ENCODE measurements at places on chromosomes 4 and X.
A peak's percentile ranks its signal among the peaks of the same experiment; 100 is the strongest.

GRCh38 chrX:8879750-8880149 is 78.6 kb upstream of the FAM9A start:
- DNase-seq, result no peak

GRCh38 chr4:24730256-24731001 is 64.9 kb upstream of the SOD3 start:
- peak; percentile 25 for DNase-seq

- DNase-seq, result no peak
These were observed 49.6 kb downstream of the JADE1 start for GRCh38 chr4:128858879-128859671.

GRCh38 chr4:17280261-17281018 is 231.4 kb downstream of the QDPR start:
- no peak for DNase-seq

- DNase-seq, result peak; percentile 18
These were observed 63.9 kb downstream of the TRAPPC11 start for GRCh38 chr4:183722731-183723560.

DNA sequence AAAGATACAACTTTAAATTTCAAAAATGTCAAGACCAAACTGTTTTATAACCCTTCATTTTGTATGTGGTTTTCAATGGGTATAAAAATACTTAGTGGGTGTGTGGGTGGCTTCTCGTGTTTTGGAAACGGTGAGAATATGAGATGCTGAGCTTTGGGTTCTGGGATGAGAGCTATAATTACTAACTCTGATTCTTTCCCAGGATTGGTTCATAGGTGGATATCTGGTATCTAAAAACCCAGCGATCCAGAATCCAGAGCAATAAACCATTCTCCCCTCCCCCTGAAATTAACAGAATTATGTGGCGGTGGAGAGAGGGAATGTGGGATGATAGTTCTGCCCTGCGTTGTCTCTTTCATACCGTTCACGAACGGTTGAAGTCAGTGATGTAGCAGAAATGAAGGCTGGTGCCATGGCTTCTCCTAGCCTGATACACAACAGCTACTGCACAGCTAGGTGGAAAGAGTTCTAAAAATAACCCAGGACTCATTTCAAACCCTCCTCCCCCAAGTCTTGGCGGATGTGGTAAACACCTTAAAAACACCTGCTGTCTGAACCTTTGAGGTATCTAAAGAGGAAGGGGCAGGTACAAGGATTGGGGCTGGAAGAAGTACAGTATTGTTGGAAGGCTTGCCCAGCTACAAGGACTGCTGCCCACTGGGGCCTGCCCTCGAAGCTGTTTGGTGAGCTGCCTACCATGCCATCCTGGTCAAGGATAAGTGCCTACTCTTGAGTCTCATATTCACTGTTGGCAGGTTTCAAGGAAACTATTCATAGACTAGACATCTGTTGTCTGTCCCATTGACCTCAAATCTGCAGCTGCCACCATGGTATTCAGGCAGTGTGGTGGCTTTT is 44.5 kb downstream of the SEPTIN11 start:
- no peak for DNase-seq

GRCh38 chr4:102761296-102761701 is 531 bp upstream of the MANBA start:
- no peak for DNase-seq

GRCh38 chrX:53357799-53358530 is 64.5 kb downstream of the SMC1A start:
- peak; percentile 7 for DNase-seq

DNA sequence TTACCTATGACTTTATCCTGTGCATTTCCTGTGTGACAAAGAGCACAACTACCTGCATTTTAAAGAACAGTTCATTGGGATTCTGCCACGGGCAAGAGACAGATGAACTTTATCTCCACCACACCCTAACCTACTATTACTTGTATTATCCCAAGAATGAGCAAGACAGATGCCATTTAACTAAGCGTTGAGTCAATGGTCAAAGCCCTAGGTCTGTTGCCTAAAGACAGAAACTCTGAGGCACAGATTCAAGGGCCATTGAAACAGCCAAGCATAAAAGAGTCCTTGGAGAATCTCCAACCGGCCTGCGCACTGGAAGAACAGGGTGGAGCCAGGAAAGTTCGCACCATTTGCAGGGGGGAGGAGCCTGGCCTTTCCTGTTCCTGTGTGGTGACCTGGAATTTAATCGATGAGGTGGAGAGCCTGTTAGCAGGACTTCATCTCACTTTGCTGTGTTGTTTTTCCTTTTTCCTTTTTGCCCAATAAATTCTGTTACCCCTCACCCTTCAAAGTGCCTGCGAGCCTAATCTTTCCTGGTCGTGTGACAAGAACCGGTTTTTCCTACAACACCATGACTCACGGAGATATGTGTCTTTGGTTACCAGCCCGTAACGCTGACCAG is 146.4 kb upstream of the DIAPH2 start:
- DNase-seq, result no peak
